GM19239 (cell line): ENCODE measurements at places on chromosomes 1 and 21.

DNA sequence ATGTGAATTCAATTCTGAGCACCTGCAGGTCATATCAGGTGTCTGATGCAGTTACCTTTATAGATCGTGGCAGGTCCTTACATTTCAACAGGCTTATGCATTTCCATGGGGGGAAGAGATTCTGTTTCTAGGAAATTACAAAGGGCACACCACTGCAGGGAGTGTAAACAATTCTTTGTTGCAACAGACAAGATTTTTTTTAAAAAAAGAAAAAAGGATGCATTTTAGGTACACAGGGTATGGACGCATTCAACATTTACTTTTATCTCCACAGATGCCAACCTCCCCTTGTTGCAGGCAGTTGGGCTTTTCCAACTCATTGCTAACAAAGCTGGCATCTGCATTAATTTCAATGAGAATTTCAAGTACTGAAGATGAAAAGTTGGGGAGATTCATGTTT lies 13.5 kb upstream of the TEKT2 start:
- DNase-seq = no peak

DNA sequence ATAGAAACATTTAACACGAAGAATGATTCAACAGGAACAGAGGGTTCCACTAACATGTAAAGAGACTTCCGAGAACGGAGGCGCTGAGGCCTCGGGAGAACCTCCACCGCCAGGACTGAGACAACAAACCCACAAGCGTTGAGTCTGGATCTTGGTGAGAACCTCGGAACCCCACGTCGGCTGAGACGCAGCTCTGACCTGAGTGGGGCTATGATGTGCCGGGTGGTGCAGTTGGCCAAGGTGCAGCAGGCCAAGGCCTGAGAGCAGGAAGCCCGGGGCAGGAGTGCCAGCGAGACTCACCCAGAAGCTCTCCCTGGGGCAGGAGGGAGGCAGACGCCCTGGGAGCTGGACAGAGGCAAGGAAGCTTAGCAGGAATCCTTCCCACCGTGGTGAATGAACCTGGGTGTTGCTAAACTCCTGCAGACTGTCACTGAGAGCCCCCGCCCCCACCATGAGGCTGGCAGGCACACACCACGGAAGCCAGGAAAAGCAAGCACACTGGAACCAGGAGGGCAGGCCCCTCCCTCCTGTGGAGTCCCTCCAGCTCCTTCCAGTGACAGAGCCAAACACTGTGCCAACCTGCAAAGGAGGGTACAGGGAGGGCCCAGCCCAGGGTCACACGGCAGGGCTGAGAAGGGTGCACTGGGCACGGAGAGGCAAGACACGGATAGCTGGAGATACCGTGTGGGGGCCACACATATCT lies 34.8 kb downstream of the WDR4 start:
- DNase-seq = no peak

GRCh38 chr1:11646317-11646716 lies 7.9 kb downstream of the FBXO2 start:
- no peak for DNase-seq

GRCh38 chr1:8040586-8040985 lies 14.5 kb upstream of the ERRFI1 start:
- DNase-seq = no peak

DNA sequence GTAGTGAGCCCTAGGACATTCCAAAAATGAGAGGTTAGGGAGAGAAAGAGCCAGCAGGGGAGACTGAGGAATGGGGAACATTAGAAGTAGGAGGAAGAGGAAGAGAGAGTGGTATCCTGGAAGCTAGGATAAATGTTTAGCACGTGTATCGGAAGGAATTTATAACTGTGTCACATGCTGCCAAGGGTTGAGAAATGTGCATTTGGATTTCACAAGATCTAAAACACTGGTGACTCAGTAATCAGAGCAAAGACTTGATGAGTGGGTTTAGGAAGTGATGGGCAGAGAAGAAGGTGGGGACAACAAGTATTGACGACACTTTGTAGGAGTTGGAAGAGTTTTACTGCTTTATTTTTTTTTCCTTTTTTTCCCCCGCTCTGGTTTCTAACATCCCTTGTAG lies 193.9 kb downstream of the FMN2 start:
- DNase-seq = no peak

DNA sequence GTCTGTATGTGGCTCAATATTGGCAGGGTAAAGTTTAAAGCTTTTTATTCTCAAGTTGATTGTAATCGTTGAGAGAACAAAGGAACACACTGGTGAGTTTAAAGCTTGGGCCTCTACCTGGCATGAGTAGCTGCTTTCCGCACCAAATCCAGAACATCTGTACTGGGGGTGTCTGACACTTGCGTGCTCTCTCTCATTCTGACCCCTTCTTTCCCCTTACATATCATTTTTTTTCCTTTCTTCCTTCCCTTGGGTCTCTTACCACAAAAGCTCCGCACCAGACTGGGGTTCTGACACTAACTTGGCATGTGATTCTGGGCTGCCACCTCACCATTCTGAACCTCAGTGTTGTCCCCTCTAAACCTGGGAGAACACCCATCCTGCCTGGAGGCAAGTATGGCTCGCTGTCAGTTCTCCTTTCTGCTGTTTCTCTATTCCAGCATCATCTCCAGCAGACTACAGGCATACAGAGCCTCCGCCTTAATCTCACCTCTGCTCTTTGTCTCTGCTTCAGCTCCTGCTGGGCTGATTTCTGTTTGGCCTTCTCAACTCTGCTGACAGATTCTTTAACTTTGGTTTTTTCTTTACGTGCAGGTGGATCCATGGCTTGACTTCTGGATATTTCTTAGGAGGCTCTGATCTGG lies 859 bp upstream of the ERMAP start:
- DNase-seq = no peak

GRCh38 chr1:50416553-50417453 lies 6.4 kb downstream of the DMRTA2 start:
- no peak for DNase-seq
